ENCODE measurements at places on chromosomes 6 and 20.

GRCh38 chr20:1491281-1491840 lies at the start of gene SIRPB2:
Gene SIRPB2, minus strand, starts transcription at chr20:1491420. Its CDS starts 61 bp downstream, at chr20:1491359.
- DNase-seq, result peak; percentile 80

DNA sequence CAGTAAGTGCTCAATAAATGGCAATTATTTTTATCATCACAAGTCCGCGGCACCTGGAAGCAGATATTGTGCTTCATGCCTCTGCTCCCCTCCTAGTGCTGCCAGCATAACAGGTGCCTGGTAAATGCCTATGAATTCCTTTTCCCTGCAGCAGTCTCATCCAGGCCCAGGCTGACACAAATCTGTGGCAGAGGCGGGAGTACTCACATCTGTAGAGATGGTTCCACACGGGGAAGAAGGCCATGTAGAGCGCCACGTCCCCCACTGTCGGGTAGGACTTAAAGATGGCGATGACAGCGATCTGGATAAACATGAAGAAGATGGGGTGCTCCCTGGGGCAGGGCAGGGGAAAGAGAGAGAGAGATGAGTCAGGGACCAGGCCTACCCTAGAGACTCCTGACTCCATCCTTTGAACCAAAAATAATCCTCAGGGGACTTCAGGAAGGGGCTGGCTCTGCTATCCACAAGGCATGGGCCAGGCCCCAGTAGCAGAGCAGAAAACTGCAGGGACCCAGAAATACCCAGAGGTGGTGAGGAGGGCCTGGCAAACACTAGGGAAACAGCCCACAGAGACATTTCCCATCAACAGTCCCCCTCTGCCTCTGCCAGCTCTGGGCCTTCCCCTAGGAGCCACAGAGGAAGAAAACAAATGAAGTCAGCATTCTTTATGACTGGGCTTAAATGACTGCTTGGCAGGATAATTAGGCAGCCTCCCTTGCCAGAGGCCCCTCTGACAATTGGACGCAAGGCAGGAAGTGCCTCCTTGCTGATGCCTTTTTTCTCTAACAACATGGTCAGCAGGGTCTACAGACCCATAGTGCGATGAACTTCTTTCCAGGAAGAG lies 23.0 kb downstream of the MAP1LC3A start:
- no peak for DNase-seq

DNA sequence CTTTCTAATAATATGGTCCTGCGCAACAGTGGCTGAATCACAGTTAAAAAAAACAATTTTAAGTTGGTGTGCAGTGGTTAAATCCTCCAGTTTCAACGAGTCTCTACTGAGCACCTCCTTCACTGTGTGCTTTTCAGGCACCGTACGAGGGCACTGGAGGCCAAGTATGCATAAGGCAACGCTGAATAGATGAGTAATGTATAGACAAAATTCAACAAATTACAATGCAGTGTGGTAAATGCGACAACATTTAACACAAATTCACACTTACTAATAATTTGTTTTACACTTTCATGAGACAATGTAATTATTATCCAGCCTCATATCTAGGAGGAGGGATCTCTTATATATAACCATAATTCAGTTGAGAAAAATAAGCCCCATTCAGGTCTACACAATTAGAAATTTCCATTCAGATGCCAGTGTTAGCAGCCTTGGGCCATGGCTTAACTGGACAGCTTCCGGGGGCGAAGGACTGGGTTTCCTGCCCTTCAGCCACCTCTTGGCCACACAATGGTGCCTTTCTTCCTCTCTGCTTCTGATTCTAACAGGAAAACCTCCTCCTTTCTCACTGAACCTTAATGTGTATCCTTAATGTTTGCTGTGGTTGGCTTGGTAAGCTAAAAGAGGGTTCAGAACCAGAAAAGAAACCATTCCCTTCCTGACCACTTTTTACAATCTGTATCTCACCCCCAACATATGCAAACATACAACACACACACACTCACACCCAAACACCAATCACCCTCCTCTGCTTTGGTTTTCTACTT lies 51.9 kb downstream of the B4GALT5 start:
- no peak for DNase-seq

DNA sequence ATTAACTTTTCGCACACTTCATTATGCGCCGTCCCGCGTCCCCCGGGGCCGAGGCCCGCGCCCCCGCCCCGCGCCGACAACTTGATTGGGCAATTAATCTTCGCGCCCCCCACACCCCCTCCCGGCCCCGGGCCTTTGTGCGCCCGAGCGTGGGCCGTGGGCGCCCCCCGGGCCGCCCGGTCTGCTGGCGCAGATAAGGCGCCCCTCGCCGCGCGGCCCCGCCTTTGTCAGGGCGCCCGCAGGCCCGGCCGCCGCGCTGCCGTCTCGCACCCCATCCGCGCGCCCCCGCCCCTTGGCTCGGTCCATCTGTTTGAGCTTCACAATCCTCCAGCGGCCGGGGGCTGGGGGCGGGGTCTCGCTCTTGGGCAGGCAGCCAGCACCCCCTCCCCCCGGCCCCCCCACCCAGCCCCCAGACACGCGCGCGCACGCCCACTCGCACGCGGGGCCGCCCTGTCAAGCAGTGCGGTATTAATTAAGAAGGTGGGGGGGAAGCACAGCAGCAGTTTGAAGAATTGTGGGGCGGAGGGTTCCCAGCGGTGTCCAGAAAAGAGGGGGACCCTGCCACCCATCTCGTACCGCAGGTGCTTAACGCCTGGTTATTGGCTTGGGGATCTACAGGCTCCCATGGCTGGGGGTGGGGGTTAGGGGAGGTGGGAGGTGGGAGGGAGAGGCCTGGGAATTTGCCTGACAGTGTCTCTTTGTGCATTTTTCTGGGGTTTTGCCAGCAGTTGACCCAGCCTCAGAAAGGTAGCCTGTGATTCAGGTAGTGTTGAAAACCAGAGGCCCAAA lies 34.6 kb upstream of the SCRT2 start:
- DNase-seq, result no peak

DNA sequence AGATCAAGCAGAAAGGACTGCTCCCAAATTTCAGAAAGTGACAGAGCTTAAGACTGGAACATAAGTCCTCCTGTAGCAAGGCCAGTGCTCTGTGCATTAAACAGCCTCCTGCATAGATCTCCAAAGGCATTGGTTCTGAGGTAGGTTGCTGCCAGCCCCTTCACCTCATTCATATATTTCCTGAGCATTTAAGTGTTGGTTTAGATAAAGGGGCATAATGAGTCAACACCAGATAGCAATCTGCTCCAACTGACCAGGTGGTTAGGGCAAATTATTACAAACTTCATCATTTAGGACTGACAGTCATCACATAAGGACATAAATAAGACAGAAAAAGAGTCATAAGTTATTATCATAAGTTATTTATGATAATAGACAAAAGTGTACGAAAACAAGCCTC lies 10.7 kb downstream of the PTPRK start:
- DNase-seq, result no peak

DNA sequence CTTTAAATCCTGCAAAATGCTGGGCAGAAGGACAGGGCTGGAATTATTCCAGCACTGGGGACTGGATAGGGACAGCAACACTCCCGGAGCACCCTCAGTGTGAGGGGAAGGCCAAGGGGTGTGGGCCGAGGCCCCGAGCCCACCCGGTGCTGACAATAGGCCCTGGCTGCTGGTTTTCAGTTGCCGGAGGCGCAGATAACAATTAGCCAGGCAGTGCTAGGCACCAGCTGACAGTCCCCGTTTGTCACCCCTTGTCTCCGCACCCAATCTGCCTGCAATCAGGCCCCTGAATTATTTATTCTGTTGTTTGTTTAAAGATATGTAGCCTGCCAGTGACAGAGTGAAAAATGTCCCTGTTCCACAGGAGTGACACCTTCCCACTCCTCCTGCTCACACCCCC lies 120.0 kb downstream of the GRM4 start:
- DNase-seq, result no peak

GRCh38 chr20:8385247-8385646 lies 253.2 kb downstream of the PLCB1 start:
- DNase-seq, result no peak

DNA sequence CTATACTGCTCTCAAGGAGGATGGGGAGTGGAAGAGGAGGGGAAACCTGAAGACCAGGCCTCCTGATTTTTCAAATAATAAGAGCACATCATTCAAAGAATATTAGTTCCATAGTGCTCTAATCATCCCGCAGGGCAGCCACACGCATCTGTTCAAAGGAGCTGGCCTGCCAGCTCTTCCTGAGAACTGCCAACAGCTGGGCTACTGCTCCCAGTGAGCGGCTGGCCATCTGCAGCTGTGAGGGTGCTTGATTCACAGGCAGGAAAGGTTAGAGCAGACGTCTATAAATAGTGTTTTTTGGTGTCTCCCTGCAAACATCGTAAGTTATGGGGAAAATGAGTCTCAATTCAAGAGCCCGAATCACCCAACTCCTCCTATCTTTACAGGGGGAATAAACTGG lies 17.3 kb downstream of the NSFL1C start:
- no peak for DNase-seq
